Right ventricle myocardium superior (tissue), 1 donor: ENCODE measurements at places on chromosomes 2 and 18.

DNA sequence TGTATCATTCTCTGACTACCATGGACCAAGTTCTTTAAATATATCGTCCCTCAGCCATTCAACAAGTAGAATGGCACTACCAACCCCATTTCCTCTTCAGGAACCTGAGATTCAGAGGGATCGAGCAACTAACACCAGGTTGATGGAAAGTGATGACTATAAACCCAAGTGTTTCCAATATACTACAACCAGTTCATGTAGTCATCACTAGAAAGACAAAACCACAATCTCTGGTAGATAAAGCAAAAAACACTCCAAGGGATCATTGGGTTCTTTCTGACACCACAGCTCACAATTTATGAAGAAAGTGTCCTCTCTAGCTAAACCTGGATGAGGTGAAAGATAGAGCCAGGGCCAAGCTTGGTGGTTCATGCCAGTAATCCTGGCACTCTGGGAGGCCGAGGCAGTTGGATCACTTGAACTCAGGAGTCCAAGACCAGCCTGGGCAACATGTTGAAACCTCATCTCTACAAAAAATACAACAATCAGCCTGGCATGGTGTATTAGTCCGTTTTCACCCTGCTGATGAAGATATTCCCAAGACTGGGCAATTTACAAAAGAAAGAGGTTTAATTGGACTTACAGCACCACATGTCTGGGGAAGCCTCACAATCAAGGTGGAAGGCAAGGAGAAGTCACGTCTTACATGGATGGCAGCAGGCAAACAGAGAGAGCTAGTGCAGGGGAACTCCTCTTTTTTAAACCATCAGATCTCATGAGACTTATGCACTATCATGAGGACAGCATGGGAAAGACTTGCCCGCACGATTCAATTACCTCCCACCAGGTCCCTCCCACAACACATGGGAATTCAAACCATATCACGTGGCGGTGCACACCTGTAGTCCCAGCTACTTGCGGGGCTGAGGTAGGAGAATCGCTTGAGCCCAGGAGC is 2.2 kb downstream of the CD226 start:
- no peak for DNase-seq

DNA sequence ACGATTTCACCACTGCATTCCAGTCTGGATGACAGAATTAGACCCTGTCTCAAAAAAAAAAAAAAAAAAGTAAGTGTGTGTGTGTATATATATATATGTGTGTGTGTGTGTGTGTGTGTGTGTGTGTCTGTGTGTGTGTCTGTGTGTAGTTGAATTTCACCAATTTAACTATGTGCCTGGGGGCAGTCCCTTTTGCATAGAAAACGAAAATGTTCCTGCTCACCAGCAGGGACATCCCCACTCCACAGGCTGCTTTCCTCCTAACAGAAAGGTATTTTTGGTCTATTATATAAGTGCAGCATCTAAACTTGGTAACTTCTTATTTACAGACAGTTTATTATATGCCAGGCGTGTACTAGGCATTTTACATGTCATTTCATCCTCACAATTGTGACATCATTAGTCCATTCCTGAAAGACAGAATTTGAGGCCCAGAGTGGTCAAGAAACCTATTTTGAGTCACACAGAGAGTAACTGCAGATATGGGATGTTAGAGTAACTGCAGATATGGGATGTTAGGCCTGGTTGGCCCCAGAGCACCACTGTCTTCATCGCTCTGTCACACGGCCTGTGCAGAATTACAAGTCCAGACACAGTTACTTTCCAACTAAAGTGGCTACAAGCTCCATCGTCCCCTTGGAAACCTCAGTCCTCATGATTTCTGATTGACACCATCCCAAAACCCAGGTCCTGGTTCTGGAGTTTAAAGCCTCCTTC is 9.3 kb upstream of the TTL start:
- no peak for DNase-seq

- DNase-seq = no peak
Observed at GRCh38 chr18:47747260-47747795, 183.1 kb downstream of the SMAD2 start.

DNA sequence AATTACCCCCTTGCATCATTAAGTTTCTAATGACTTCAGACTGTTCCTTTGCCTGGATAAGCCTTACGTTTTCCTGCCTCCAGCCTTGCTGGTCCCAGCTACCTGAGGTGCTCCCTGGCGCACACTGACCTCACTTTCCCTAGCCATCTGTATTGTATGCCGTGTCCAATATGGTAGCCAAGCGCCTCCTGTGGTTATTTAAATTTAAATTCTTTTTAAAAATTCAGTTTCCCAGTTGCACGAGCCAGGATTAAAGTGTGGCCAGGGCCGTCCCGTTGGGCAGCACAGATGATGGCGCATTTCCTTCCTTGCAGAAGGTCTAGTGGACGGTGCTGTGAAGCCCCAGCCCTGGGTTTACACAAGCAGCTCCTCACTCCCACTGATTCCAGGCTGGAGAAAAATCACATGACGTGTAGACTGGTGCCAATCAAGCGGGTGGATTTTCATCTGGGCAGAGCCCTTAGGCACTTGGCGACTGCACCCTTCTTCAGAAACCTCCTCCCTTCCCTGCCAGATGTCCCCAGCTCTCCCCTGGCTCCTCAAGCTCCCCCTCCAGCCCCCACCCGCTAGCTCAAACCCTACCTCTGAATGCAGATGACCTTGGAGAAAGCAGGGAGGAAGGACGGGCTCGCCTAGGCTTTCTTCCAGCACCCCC is 33.9 kb downstream of the ACKR3 start:
- no peak for DNase-seq

DNA sequence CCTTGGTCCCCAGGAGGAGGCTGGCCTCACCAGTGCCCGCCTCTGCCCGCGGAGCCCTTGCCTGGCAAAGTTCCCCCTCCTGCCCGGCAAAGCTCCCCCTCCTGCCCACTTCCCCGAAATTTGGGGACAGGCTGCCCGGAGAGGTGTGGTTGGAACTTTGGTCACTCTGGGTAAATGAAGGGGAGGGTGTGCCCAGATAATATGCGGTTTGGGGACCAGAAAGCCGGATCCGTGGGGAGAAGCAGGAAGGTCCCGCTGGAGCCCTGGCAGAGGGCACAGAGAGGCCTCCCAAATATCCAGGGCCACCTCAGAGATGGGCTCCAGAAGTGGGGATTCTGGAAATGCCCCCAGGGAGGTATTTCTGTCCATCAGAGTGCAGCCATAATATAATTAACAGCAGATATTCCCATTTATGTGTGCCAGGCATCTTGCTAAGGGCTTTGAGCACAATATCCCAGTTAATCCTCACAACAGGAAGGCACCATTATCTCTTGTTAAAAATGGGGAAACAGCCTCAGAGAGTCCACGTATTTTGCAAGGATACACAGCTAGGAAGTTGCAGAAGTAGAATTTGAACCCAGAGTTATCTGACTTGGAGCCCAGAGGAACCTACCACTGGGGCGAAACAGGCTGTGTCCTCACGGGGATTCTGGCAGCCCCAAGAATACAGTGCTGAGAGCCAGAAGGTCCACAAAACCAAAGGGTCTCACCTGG is 914 bp downstream of the STEAP3 start:
- DNase-seq = no peak

DNA sequence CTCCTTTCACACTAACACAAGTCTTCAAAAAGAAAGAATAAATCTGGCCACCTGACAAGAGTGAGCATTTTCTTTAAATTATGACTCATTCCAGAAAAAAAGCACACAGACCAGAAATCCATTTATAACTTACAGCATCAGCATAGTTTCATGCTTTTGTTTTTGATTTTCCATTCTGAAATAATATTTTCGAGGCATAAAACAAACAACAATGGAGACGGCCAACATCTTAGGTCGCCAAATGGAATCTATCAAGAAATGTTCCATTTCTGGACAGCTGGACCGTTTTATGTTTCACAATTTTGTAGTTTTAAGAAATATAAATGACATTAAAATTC is 165.4 kb upstream of the ZFP36L2 start:
- DNase-seq = no peak

DNA sequence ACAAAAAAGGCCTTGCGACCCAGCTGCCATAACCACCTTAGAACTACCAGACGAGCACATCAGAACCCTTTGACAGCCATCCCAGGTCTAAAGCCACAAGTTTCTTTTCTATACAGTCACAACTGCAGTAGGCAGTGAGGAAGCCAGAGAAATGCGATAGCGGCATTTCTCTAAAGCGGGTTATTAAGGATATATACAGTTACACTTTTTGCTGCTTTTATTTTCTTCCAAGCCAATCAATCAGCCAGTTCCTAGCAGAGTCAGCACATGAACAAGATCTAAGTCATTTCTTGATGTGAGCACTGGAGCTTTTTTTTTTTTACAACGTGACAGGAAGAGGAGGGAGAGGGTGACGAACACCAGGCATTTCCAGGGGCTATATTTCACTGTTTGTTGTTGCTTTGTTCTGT is 48.8 kb downstream of the FEZ2 start:
- DNase-seq = no peak
